Spinal cord (tissue), 10 donors: ENCODE measurements at places on chromosomes 2 and 18. TPM values are rescaled to one million over a fixed set of nuclear protein-coding genes. Genes with fewer than 3 reads are reported as not detected.

Gene PJVK
- polyA plus RNA-seq = 6.5 TPM

Gene PSD4
- 4.2 TPM for polyA plus RNA-seq

Gene SCN2A
- polyA plus RNA-seq = 58.6 TPM

Gene KLHL14
- 10.0 TPM for polyA plus RNA-seq

Gene LAPTM4A
- polyA plus RNA-seq = 201 TPM

Gene ACOXL
- polyA plus RNA-seq = 0.13 TPM

Gene GRHL1
- 12.9 TPM for polyA plus RNA-seq

Gene IGFBP5
- 245 TPM for polyA plus RNA-seq

Gene ADAM23
- 54.3 TPM for polyA plus RNA-seq

Gene EIF2B4
- polyA plus RNA-seq = 46.7 TPM

Gene MTERF4
- polyA plus RNA-seq = 68.2 TPM

Gene IL36B
- not detected for polyA plus RNA-seq

Gene ALKAL2
- polyA plus RNA-seq = 5.3 TPM

Gene CPO
- 0.53 TPM for polyA plus RNA-seq

Gene PLA2R1
- polyA plus RNA-seq = 14.0 TPM

Gene KYNU
- 1.1 TPM for polyA plus RNA-seq

Gene ZEB2
- polyA plus RNA-seq = 138 TPM

Gene KCNS3
- 28.5 TPM for polyA plus RNA-seq

Gene CYP27C1
- 3.3 TPM for polyA plus RNA-seq

Gene LOXL3
- polyA plus RNA-seq = 18.8 TPM

Gene C2orf80
- 35.4 TPM for polyA plus RNA-seq

Gene LDLRAD4
- polyA plus RNA-seq = 26.7 TPM

Gene ABCG8
- 1.2 TPM for polyA plus RNA-seq

Gene CRACDL
- polyA plus RNA-seq = 2.7 TPM

Gene ICA1L
- polyA plus RNA-seq = 44.3 TPM

Gene ANKZF1
- 44.0 TPM for polyA plus RNA-seq

Gene THADA
- polyA plus RNA-seq = 16.5 TPM

Gene LONRF2
- polyA plus RNA-seq = 35.1 TPM
